ENCODE measurements at places on chromosomes 13 and 19. TPM values are rescaled to one million over a fixed set of nuclear protein-coding genes. Genes with fewer than 3 reads are reported as not detected.

DNA sequence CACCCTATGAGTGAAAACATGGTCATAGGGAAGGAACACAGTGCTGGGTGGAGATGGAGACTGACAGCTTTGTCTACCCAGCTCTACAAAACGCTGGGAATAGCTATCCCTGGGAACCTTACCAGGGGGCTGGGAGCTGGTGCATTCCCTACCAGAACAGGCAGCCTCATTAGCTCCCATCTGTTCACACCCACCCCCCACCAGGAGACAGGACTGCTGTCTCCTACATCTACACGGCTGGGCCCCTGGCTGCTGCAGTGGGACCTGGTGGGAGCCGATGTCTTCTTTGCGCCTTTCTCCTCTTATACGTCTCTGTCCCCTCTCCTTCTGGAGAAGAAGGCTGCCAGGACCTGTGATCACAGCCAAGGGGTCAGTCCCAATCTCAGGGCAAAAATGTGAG is 90.8 kb downstream of the UQCRFS1 start:
- DNase-seq: no peak

- DNase-seq: no peak
These were observed 131.1 kb upstream of the ZNF536 start for GRCh38 chr19:30240904-30241695.

GRCh38 chr13:110108348-110109139 is 198.4 kb downstream of the COL4A1 start:
- DNase-seq: no peak

- no peak for DNase-seq
These were observed 227.8 kb upstream of the MAB21L1 start for GRCh38 chr13:35704331-35704730.

GRCh38 chr19:29185427-29185826 is 27.5 kb downstream of the UQCRFS1 start:
- DNase-seq: no peak

DNA sequence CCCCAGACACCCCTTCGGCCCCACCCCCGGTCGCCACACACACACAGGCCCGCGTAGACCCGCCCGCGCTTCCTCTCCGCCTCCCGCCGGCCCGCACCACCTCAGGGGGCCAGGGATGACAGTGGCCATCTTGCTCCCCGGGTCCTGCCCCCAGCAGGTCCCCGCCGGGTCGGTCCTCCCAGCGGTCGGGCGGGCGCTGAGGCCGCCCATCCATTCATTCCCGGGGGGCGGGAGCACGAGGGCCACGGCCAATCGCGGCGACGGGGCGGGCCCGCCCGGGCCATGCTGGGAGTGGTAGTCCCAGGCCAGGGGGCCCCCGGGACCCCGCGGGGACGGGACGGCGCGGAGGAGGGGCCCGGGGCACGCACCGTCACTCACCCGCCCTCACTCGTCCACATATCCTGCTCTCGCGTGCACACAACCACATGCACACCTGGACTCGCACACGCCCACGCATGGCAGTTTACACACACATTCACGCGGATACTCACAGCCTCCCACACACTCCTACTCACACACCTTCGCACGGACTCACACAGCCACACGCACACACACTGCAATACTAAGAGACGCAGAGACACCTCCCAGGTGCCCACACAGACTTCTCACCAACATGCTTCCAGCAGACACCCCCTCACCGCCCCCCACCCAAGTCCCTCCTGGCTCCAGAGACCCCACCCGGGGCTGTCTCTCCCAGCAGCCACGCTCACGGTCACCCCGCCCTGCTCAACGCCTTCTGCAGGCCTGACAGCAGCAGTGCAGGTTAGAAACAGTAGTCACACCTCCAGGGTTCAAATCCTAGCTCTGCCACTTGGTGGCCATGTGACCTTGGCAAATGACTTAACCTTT is at the start of gene DPF1:
Gene DPF1, minus strand, starts transcription at position 209 of the 849 bp plus-strand sequence. Its CDS starts 80 bp downstream, at position 129.
- DNase-seq: peak; percentile 50

GRCh38 chr13:99132295-99132835 is 68.3 kb upstream of the UBAC2 start:
- no peak for DNase-seq

GRCh38 chr19:5623397-5624017 is 624 bp downstream of the SAFB start:
- no peak for DNase-seq

- DNase-seq: no peak
These were observed 245.0 kb downstream of the MTUS2 start for GRCh38 chr13:29065142-29065541.

- DNase-seq: no peak
These were observed 112.1 kb upstream of the SOX1 start for GRCh38 chr13:111954661-111955411.

- DNase-seq: peak; percentile 30
These were observed at the start of gene DACH1 for GRCh38 chr13:71867131-71867814. DACH1 (minus strand) TSS chr13:71867204.

DNA sequence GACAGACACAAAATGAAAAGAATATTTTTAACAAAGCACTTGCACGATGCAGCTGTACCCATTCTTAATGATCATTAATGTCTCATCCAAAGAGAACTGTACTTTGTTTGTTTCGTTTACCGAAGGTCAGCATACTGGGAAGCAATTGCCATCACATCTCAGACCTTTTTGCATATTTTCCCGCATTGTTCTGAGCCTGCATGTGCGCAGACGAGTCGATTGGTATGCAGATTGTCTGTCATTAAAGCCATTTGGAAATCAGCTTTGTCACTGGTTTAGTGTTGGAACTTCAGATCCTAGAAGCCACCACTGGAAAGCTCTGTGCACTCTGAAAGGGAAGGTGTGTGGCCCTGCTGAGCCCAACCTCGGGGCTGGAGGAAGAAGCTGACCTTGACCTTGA is 15.6 kb downstream of the SPACA7 start:
- DNase-seq: no peak

DNA sequence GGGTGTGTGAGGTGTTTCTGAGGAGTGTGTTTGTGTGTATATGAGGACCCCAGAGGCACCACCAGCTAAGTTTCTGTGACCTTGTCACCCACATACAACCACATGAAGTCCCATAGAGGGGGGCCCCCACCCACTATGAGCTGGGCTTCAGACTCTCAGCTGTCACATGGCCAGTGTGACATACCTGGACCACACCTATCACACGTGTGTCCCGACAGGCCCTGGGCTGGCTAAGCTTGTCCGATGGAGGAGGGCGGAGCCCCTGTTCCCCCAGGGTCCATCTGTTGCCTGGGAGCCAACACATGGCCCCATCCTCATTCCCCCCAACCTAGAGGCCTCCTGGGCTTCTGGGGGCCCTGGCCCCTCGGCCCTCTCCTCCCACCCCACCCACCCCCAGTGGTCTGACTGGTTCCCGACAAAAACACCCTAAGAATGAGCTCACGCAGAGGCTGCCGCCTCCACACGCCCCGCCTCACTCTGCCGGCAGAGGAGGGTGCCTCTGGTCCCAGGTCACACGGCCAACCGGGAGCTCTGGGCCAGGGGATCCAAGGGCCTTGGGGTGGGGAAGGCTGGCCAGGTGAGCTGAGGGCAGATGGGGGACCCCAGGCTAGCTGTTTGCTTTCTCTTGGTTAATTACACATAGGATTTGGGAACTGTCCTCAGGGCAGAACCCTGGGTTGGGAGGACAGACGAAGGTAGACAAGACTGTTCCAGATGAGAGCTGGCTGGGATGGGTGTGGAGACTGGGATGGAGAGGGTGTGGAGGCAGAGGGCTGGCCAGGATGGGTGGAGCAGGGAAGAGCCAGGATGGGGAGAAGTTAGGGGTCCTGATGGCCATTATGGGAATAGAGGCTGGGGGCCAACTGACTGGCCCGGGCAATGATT is 4.3 kb downstream of the KLC3 start:
- no peak for DNase-seq

GRCh38 chr19:29715701-29716581 is 880 bp upstream of the C19orf12 start:
- DNase-seq: no peak

DNA sequence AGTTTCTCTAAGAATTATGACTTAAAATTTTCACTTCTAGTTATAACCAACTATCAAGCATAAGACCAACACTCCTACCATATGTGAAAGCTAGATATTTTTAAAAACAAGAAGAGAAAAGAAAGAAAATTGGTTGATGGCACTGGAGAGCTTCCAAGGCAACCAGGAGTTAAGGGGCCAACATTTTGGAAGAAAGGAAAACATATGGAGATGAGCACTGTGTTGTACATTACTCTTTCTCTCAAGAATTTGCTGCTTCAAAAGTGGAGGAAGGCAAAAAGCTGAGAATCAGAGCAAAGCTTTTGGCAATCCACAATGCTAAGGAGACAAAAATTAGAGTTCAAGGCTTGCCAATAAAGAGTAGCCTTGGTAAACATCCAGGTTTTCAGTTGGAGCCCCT is 446.2 kb downstream of the ITGBL1 start:
- no peak for DNase-seq

- DNase-seq: no peak
These were observed 9.9 kb downstream of the PLEKHF1 start for GRCh38 chr19:29675120-29675649.

- peak; percentile 17 for DNase-seq
These were observed 34.7 kb downstream of the BRD4 start for GRCh38 chr19:15297416-15298224.

DNA sequence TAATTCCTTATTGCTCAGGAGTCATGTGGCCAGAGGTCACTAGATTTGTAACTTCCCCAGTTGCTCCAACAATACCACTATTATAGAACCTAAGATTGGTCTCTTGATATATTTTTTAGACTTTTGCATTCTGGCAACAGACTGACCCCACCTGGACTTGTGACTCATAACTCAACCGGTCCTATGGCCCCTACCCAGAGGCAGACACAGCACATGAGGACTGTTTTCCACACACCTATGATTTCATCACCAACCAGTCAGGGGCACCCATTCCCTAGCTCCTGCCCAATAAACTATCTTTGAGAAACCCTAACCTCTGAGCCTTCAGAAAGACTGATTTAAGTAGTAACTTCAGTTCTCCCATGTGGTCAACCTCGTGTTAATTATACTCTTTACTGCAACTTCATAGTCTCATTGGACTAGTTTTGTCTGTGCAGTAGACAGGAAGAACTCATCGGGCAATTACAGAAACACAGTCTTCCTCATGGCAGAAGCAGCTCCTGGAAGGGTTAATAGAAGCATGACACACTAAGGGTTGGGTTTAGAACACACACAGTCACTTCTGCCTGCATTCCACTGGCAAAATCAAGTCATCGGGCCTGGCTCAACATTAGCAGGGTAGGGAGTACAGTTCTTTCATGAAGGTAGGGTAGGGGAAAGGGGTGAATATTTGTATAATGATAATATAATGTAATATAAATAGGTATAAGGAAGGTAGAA is 251.8 kb downstream of the UQCRFS1 start:
- DNase-seq: no peak

- DNase-seq: no peak
These were observed 531.7 kb downstream of the SLITRK1 start for GRCh38 chr13:83350569-83350968.

DNA sequence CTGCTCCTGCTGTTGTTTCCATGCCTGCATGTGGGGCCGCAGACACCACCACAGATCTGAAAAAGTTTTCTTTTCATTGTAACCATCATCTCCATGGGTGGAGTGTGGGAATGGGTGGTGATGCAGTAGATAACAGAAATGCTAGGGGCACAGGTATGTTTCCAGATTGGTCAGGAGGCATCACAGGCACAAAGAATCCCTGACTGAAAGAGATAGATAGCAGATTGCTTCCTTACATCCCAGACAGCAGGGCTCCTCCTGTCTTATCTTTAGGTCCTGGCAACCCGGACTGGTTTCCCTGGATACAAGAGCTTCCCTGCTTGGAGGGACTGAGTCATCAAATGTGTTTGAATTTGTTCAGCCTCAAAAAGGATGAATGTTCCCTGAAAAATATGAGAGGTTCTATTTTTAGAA is 1937.6 kb downstream of the PCDH9 start:
- no peak for DNase-seq

DNA sequence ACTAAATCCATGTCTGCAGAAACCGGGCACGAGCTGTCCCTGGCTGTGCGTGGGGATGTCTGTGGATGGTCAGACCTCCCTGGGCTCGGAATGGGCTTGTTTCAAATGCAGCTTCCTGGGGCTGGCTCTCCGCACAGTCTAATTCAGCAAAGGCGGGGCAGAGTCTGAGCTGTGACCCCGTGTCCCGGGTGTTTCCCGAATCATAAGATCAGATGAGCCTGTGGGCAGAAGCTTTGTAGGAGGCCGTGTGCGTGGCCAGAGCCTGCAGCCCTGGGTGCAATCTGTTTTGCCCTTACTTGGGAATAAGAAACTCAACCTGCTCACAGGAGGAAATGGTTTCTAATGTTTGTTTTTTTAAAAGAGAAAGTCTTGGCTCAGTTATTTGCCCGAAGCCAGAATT is 13.9 kb upstream of the GNA11 start:
- DNase-seq: no peak

GRCh38 chr13:108185223-108185622 is 30.1 kb downstream of the LIG4 start:
- no peak for DNase-seq

GRCh38 chr13:51547425-51548176 is 36.7 kb upstream of the WDFY2 start:
- DNase-seq: no peak

DNA sequence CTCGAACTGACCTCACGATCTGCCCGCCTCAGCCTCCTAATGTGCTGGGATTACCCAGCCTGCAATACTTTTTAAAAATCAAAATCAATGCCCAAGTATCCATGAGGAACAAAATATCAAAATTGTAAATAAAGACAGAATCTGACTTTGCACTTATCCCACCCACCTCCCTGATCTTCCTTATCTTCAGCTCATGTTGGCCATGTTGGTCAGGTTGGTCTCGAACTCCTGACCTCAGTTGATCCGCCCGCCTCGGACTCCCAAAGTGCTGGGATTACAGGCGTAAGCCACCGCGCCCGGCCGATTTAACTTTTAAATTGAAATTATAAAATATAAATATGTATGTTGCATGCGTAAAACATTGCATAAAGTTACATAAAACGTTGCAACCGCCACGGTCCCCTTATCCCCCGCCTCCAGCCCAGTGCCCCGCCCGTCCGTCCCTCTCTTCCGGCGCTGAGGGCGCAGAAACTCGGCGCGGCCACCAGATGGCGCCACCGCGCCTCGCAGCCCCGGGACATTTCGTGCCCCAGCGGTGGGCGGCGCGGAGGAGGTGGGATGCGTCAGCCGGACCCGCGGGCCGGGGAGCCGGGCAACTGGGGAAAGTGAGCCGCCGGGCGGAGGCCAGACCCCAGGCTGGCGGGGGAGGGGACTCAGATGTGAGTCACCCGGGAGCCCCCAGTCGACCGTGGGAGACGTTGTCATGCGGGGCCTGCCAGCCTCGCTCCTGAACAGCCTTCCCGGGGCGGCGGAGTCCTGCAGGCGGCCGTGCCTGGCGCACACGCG is 1.5 kb upstream of the GADD45B start:
- DNase-seq: peak; percentile 83

- DNase-seq: no peak
These were observed 15.6 kb upstream of the SPC24 start for GRCh38 chr19:11171144-11171543.

GRCh38 chr13:91722267-91722884 is 324.0 kb downstream of the GPC5 start:
- DNase-seq: no peak

The PSG7 gene
- total RNA-seq: not detected

The ZNF223 gene
- total RNA-seq: not detected

The PRR12 gene
- total RNA-seq: 45.9 TPM

The CGB1 gene
- not detected for total RNA-seq

The CEACAM7 gene
- not detected for total RNA-seq

The ACOD1 gene
- total RNA-seq: not detected

The KLHL26 gene
- 11.4 TPM for total RNA-seq

The RNF225 gene
- total RNA-seq: 0.35 TPM

The SIAH3 gene
- total RNA-seq: 0.08 TPM

The NEK5 gene
- not detected for total RNA-seq

The SCGB2B2 gene
- 0.65 TPM for total RNA-seq

The TSKS gene
- total RNA-seq: 5.4 TPM

The ZNF714 gene
- 24.7 TPM for total RNA-seq

The WDR62 gene
- 37.1 TPM for total RNA-seq

The EFNB2 gene
- 0.10 TPM for total RNA-seq

The SPACA4 gene
- not detected for total RNA-seq

The SHC2 gene
- not detected for total RNA-seq

Measured in activated CD4-positive, alpha-beta T cell treated with anti-CD3 and anti-CD28 coated beads, Interleukin-2, amount 10 ng/mL, durations not matched to agents 7 days and 5 days (primary cell).